ENCODE measurements at places on chromosomes 12 and 14. TPM values are rescaled to one million over a fixed set of nuclear protein-coding genes. Genes with fewer than 3 reads are reported as not detected.

GRCh38 chr12:102518871-102519270, 38.5 kb upstream of the IGF1 start:
- no peak for DNase-seq

DNA sequence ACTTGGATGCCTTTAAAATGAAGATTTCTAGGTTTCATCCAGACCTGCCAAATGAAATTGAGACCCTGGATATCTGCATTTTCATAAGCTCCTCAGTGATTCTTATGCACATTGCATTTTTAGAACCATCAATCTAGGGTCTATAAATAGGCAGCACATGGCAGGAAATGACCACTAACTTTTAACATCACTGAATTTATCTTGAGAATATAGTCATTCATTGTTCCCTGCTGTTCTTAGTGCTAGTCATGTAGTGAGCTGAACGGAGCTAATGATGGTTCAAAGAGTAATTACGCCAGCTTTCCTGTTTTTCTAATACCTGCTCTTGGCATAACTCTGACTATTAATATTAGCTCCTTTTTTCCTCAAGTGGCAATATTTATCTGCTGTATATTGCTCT, 91.6 kb downstream of the TPH2 start:
- DNase-seq, result no peak

DNA sequence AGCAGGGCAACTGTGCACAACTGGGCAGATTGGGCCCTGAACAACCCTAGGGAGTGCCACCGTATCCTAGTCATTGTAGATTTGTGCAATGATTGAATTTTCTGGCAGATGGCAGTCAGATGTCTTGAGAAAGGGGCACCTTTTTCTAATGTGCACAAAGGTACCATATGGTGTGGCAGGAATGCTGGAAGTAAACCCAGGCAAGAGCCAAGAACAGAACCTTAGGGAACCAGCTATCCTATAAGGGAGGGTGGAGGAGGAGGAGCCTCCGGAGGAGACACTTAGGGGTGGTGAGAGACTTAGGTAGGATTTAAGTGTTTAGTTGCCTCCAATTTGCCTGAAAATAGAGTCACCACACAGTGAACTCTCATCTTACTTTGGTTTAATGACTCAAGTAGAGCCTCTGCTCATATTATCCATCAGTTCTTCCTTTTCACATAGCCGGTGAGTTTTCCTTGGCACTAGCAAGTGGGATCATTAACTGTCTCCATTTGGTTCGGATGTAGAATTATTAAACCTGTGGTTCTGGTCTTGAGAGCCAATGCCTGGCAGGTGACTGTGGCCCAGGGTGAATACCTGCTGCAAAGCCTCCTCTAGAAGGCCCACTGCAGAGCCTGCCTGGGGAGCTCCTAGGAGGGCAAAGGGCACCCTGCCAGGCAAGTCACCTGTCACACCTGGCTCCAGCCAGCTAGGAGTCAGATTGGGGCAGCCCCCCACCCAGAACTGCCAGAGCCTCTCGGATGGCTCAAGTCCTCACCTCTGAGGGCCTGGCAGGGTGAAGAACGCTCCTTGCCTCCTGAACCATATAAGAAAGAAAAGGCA, 184.4 kb upstream of the HIF1A start:
- DNase-seq, result no peak

PLEKHH1 gene
- total RNA-seq, result 0.28 TPM

ARHGAP9 gene
- total RNA-seq, result 367 TPM

CIROP gene
- total RNA-seq, result not detected

DNA sequence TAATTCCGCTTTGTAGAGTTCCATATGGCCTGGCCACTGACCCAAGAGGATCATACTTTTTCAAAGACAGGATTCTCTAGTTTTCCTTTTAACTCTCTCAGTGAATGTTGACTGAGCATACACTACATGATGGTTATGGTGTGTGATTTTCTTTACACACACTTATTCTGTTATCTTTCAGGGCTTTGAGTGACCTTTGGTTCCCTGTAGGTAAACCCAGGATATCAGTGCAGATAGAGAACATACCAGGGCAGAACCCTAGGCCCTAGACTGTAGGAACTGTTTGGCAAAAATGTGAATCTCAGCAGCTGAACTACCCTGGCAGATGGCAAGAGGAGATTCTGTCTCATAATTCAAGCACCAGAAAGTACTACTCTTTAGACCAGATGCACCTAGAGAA, 159.6 kb downstream of the KCNA5 start:
- DNase-seq, result no peak

NKX2-1 gene
- total RNA-seq, result not detected

- no peak for DNase-seq
These were observed 290.8 kb upstream of the MDGA2 start for GRCh38 chr14:47966076-47966810.

DNA sequence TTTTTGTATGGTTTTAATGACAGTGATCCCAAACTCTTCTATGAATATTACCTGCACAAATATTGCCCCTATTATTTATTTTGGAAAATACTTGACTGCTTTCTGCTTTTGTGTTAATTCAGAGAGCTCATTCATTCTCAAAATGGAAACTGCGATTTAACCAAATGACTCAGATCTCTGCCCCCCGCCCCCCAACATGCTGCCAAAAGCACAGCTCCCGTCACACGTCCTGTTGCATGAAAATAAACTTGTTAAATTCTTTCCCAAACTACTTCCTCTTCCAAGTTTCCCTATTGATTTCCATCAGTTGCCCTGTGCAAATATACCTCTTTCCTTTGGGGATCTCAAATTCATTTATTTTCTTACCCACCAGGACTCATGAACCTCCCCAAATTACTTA, 18.0 kb upstream of the NRDE2 start:
- no peak for DNase-seq

DNA sequence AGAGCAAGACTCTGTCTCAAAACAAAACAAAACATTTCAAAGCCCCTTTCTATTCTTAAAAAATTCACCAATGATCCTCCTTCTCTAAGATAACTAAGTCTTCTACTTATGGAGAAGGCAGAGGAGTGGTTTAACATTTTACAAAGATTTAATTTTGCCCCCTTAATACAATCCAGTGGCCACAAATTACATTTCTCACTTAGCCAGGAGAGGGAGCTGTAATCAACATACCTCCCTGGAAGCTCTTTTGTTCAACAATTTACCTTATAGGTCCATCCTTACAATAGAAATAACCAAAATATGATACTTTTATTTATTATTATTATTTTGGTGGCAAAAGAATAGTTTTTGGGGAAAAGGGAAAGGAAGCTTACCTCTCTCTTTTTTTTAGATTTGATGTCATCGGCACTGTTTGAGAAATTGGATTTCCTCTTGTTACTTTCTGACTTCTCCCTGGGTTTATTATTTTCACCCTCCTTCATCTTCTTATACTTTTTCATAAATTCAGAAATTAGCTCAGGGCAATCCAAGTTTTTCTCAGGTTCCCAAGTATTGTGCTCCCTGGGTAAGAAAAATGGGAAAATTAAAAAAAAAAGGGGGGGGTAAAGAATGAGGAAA, 28.1 kb downstream of the CBX5 start:
- no peak for DNase-seq

GDF3 gene
- total RNA-seq, result not detected

GRCh38 chr12:1130571-1130970, 139.5 kb downstream of the ERC1 start:
- no peak for DNase-seq

DNA sequence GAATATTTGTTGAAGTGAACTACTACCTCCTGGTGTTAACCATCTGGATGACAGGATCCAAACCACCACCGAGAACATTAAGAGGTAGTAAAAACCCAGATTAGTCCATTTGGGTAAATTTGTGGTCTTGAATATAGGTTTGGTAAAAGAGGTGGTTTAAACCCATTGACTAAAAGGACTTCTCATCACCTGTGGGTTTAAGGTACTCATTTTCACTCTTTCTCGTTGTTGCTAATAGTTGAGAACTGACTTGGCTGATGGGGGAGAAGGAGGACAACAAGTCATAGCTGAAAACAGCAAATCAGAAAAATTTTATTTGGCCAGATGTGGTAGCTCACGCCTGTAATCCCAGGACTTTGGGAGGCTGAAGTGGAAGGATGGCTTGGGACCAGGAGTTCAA, 59.2 kb downstream of the ACADS start:
- DNase-seq, result no peak

- DNase-seq, result no peak
These were observed 205.6 kb upstream of the RGS6 start for GRCh38 chr14:71726580-71727021.

PLD4 gene
- 0.31 TPM for total RNA-seq

PZP gene
- total RNA-seq, result not detected

DNA sequence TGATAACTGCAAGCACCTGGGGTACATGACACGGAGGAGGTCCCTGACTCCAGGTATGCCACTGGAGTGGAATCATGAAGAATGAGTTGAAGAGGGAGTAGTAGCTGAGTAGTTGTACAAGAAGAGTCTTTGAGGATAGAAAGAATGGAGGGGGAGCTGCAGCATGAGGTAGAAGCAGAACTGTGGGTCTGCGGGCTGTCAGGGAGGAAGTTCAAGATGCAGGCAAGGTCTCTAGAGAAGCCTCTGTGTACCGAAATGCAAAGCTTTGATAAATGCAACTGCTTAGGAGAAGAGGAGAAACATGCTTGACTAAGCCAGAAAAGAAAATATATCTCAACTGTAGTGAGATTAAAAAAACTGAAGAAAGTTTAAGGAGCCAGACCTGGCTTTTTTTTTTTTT, 91.5 kb downstream of the CPNE8 start:
- DNase-seq, result no peak

ADCY4 gene
- total RNA-seq, result 7.9 TPM

ACVRL1 gene
- total RNA-seq, result not detected

DNA sequence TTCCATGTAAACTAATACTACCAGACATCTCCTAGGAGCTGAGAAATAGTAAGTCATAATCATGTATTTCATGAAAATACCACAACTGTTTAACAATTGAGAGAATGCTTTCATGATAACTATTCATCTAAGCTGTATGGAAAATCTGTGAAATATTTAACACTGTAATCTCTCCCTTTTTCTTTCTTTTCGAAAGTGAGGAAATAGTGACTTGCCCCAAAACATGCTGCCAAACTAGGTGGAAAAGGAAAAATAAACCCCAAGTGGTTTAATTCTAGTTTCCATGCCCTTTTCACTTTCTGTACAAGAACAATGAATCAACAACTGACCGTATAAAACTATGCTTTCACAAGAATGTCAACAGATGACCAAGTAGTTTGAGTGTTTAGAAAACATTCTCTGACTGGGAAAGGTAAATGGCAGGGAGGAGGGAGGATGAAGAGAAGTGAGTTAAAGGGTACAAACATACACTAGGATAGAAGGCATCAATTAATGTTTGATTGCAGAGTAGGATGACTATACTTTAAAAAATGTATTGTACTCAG, 147.5 kb upstream of the AVPR1A start:
- no peak for DNase-seq

WSB2 gene
- total RNA-seq, result 16.4 TPM

- no peak for DNase-seq
These were observed 627 bp downstream of the TESC start for GRCh38 chr12:117098361-117099217.

- no peak for DNase-seq
These were observed 3.4 kb downstream of the DHH start for GRCh38 chr12:49091056-49091835.

- peak; percentile 5 for DNase-seq
These were observed 65.7 kb downstream of the TNFAIP2 start for GRCh38 chr14:103188810-103189480.

GRCh38 chr12:67649570-67650387, 1.2 kb downstream of the DYRK2 start:
- peak; percentile 74 for DNase-seq

GRCh38 chr14:88815980-88816379, 8.5 kb upstream of the TTC8 start:
- DNase-seq, result no peak

CCDC38 gene
- total RNA-seq, result not detected

GRCh38 chr12:41014643-41015020, 173.5 kb upstream of the PDZRN4 start:
- no peak for DNase-seq

- no peak for DNase-seq
These were observed 16.5 kb downstream of the TPCN1 start for GRCh38 chr12:113237748-113238147.

DNA sequence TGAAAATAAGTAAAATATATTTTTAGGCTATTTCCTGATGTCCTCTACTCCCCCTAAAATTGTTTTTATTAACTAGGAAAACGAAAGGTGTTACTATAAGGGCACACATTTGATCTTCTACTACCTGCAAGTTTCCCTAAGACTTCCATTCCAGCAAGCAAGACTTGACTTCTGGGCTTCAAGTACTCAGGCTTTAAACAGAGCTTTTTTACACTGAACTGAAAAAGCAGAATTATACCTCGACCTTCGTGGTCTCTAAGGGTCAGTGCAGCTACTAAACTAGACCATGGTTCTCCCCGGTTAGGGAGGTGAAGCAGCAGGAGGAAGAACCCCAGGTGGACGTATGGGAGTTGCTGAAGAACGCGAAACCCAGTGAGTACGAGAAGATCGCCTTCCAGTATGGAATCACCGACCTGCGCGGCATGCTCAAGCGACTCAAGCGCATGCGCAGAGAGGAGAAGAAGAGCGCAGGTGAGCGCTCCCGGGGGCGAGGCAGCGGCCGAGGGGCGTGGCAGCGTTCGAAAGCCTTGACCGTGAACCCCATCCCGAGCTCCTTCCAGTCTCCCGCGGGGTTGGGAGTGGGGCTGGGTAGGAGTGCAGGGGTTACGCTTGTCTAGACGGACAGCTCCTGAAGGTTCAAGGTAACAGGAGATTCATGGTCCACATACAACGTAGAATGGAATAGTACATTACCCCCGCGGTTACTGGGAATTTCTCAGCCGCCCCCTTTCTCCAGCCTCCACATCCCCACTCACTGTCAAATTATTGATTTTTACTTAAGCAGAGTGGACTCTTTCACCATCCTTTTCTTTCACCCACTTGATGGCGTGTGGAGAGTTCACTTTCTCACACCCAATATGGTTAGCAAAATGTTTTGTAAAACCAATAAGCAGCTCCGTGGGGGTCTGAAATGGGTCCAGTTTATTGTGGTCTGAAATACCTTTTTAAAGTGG, 47.6 kb downstream of the MYBPC1 start:
- DNase-seq, result no peak

Measured in CD8-positive, alpha-beta T cell (primary cell).